T-helper 9 cell (primary cell): ENCODE measurements at places on chromosomes 1 and 21.

DNA sequence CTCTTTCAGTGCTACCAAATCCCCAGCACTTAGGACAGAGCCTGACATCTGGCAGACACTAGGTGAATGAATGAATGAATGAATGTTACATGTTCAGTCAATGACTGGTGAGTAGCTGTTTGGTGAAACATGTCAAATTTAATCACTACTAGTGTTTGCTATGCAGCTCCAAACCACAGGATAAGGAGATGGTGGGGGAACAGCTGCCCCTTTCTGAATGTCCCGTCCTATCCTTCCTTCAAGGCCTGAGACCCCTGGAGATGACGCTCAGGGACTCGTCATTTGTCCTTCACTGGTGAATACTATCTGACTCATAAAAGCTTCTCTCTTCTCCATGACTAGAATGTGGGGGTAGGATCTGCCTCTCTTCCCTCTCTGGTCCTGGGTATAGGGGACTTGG, 175.4 kb downstream of the HIVEP3 start:
- no peak for DNase-seq

GRCh38 chr1:42680921-42681683, 1.1 kb upstream of the YBX1 start:
- DNase-seq: no peak

DNA sequence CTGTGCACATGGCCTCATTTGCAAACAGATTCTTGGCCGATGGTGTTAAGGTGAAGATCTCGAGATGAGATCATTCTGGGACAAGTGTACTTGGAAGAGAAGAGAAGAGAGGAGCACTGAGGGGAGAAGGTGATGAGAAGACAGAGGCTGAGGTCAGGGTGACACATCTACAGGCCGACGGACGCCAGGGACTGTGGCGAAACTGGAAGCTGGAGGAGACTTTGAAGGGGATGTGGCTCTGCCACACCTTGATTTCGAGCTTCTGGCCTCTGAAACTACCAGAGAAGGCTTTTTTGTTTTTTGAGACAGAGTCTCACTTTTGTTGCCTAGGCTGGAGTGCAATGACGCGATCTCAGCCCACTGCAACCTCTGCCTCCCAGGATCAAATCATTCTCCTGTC, 137.5 kb upstream of the TMEM51 start:
- DNase-seq: no peak

- no peak for DNase-seq
These were observed 741.4 kb downstream of the ADGRL2 start for GRCh38 chr1:82542141-82542540.

DNA sequence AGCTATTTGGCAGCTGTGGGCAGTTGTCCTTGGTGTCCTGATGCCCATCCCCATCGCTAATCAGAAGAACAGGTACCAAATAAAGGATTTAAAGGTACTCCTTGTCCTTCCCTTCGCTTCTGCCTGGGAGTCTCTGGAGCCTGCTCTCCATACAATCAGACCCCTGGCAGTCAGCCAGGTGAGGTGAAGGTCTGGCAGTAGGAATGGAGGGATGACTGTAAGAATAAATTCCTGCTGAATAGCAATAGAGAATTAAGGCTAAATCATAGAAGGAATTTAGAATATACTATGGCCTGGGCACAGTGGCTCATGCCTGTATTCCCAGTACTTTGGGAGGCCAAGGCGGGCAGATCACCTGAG, 9.2 kb downstream of the THBS3 start:
- DNase-seq: no peak

- no peak for DNase-seq
These were observed 26.1 kb downstream of the ACOT7 start for GRCh38 chr1:6367381-6368012.

DNA sequence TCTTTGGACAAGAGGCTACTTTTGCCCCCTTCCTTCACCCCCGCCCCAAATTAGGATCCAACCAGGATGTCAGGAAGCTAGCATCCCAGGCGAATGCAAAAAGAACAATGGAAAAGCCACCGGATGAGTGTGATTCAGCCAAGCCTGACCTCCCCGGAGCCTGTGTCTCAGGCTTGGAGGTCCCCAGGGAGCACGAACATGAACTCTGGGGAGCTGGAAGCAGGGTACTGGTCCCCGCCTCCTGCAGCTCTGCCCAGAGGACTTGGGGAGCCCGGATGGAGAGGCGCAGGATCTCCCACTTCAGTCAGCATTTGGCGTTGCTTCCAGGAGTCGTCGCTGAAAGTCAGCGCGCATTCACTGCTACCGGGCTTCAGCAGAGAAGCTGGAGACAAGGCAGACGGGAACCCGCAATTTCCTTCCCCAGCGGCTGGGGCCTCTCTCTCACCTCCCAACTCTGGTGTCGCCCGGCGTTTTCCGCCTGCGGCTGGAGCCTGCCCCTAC, 1.8 kb upstream of the TBX15 start:
- no peak for DNase-seq

DNA sequence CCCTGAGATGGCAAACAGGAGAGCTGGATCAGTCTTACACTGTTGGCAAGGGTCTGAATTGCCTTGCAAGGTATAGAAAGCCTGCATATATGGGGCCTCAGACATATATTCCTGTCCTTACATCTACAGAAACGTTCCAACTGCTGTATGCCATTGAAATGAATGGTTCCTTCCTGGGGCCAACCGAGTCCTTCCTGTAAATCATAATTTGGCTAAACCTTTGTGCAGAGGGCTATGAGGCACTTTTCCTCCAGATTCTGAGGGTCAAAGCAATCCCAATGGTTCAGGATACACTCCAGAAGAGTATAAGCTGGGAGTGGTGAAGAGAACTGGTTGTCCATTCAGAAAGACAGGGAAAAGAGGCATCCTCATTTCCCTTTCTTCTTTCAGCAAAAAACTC, 190.5 kb downstream of the PTPRC start:
- DNase-seq: no peak

DNA sequence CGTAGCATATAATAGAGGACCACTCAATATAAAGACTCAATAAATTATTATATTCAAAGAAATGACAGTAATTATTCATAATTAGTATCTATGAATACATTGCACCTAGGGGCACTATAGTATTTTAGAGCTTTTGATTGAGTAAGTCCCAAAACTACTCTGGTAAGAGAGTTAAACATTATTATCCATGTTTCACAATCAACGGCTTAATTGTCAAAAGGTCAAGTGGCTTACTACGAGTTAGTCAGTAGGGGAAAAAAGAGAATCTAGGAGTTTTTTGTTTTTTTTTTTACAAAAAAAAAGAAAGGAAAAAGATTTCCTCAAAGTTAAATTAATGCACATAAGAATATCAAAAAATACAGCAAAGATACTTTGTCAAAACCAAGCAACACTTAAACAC, 20.4 kb upstream of the LAMC1 start:
- no peak for DNase-seq

DNA sequence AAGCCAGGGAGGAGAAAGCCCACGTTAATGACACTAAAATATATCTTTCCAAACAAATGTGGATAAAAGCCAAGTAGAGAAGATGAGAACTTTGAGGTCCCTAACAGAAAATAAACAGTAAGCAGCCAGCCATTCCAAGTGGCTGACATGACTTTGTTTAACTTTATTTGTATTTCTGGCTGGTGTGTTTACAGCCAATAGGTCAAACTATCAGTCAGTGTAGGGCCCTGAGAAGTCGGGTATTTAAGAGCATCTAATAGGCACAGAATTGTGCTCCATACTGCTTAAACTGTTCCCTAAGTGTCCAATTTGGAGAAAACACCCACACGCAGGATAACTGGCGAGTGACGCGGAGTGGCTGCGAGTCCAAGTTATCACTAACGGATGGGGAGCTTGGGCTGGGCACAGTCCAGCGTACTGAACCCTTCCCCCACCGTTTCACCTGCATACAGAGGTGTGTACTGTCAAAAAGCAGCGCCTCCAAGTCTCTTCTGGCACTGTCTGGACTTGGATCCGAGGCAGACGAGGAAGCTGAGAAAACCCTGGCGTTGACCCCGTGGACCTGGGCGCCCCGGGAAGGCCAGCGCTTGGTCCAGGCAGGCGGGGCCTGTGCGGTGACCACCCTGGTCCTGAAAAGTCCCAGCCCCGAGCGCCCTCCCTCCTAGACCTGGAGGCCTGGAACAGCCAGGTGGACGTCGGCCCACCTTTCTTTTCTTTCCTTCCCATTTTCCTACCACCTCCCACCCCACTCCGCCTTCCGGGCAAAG, 662 bp upstream of the LGALS8 start:
- DNase-seq: no peak
